SW480 (cell line): ENCODE measurements at places on chromosomes 11 and 22.

DNA sequence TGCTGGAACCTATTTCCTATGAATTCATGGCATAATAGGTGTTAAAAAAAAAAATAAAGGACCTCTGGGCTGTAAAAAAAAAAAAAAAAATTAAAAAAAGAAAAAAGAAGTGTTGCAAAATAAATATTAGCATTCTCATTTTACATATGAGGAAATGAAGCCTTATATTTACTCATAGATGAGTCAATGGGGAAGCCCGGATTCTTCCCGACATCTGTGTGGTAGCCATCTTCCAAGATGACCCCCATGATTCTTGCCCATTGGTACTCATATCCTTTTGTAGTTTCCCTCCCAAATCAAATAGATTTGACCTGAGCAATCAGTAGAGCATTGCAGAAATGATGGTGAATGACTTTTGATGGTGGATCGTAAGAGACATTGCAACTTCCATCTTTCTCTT, 3.0 kb upstream of the SWAP70 start:
- no peak for DNase-seq

DNA sequence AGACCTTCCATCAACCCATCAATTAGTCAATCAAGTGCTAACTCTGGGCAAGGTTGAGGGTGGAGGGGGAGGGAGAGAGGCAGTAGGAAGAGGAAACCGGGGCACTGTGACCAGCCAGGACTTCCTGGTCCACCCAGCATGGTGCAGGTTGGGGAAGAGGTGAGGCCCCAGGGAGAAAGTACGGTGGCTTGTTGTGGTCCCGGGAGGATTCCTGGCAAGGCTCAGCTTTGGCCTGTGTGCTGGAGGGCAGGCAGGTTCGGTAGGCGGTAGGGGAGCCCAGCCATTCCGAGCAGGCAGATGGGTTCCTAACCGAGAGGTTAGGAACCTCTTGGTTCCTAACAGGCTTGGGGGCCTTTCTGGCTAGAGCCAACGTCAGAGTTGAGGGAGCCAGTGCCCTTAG, 10.8 kb downstream of the ST14 start:
- no peak for DNase-seq

- DNase-seq, result no peak
Observed at GRCh38 chr11:6371825-6372224, 18.4 kb upstream of the SMPD1 start.

DNA sequence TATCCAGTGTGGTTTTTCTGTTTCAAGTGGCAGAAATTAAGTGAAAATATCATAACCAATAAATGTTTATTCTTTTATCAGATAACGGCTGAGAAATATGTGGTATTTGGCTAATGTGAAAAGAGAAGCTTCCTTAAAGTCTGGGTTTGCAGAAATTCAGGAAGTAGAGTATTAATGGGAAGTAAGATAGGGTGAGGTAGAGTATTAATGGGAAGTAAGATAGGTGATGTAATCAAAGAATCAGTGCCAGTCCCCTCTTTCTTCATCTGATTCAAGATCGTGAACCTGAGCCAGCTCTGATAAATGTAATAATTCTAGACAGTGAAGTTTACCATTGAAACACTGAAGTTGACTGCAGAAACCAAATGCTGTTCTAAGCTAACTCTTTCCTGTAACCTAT, 30.9 kb downstream of the TRPC6 start:
- no peak for DNase-seq

DNA sequence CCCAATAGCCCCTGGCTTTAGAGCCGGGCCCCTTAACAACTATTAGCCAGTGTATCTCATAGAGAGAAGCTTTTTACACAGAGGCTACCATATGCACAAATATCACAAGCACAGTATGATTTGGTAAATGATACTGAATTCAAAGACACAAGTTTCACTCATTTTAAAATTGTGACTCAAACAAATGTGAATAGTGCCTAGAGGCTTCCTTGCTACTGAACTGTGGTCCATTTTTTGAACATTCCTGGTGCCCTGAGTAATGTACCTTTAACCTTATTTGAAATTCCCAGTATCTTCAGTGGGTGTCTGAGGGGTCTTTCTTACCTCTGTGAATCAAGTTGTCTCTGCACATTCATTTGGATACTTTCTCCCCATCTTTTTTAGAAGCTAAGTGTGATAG, 156.2 kb downstream of the MAML2 start:
- no peak for DNase-seq

DNA sequence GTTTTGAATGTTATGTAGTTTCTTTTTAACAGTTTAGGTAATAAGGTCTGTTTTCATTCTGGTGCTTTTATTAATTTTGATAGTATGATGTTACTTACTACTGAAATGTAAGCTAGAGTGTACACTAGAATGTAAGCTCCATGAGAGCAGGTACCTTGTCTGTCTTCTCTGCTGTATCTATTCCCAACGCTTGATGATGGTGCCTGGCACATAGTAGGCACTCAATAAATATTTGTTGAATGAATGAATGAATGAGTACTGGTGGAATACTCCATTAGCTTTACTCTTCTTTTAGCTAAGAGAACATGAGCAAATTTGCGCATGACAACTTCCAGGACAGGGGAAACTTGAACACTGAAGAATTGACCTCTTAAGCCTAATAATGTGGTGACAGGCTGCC, 6.6 kb upstream of the NAT10 start:
- no peak for DNase-seq

DNA sequence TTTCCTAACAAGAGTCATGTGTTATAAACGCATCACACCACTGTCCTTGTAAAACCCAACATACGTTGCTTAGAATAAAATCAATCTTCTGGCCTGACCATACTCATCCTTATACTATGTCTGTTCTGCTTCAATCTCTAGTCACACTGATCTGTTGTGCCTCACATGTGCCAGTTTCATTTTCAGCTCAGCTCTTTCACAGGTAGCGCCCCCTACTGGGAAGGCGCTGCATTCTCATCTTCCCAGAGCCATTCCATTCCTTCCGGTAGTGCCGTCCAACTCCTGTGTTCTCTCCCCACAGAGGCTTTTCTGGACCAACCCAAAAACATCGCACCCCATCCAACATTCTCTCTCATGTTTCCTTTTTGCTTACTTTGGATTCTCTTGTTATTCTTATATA, 22.2 kb downstream of the CASP5 start:
- no peak for DNase-seq
